HFFc6 (cell line): ENCODE measurements at places on chromosomes 11 and 22. TPM values are rescaled to one million over a fixed set of nuclear protein-coding genes. Genes with fewer than 3 reads are reported as not detected.

Gene MMP8
- not detected in 3 replicates for total RNA-seq

- H3K4me3 ChIP-seq, result no peak overlapping the region; the same call in 1 of the 2 replicates
- H3K27ac ChIP-seq, result no peak overlapping the region; the same call in none of the 2 replicates
- peaks cover 27% of the 10 kb centered on the region for H3K4me1 ChIP-seq
- peak; percentile 57 for DNase-seq
- H3K36me3 ChIP-seq, result no peaks in the 10 kb centered on the region
These were observed 116.1 kb downstream of the UVRAG start for GRCh38 chr11:75931124-75931523.

DNA sequence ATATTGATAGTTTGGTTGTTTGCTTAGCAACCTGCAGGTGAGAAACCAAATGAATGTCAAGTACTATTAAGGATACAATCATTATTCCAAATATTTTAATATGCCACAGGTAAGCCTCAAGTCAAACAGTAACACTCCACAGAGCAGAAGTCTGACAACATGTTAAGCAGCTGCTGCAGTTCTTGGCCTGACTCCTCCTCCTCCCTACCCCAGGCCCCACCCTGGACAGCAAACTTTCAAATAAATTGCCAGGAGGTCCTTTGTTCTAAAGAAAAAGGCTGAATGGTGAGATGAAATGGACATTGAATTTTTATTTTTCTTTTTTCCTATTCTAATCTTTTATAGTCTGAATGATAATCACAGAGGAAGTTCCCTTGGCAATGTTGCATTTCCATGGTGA is 260.0 kb upstream of the POU2AF2 start:
- no peaks in the 10 kb centered on the region; the same call in 1 of the 2 replicates for H3K27me3 ChIP-seq
- DNase-seq, result no peak
- no peak overlapping the region for H3K27ac ChIP-seq
- peaks cover 7% of the 10 kb centered on the region; the same call in 1 of the 2 replicates for H3K4me1 ChIP-seq

DNA sequence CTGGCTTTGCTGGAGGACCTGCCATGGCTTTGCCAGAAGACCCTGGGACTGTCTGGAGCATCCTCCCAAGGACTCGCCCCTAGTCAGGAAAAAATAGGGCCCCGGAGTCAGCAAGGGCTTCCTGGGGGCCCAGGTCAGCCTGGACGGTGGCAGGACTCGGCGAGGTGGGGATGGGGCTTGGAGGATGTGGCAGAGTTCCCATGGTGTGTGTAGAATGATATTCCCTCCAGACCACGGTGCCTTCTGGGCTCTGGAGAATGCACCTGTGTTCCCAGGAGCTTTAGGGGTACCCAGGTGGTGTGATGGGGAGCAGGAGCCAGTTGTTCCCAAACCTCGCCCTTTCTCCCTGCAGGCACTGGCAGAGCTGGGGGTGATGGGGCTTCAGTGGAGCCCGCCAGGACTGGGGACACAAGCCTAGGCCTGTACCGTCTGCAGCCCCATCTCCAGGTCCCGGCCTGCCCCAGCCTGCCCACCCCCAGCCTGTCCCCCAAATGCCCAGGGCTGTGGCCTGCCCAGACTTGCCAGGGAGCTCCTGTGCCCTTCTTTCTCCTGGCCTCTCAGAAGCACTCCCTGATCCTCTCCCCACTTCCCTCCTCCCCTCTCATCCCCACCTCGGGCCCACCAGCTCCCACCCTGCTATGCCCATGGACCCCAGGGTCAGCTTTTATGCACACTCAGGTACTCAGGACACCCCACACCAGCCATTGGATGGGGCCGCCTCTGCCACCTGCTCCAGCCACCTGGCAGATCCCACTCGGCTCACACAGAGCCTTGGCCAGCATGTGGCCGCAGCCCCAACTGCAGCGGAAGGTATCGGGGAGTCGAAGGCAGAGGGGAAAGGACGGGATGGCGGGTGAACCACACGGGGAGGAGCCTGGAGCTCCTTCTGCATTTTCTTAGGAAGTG is 82.1 kb downstream of the CDKN1C start:
- H3K27ac ChIP-seq, result no peak overlapping the region
- no peak for DNase-seq
- H3K36me3 ChIP-seq, result no peaks in the 10 kb centered on the region
- H3K27me3 ChIP-seq, result peaks cover 47% of the 10 kb centered on the region

DNA sequence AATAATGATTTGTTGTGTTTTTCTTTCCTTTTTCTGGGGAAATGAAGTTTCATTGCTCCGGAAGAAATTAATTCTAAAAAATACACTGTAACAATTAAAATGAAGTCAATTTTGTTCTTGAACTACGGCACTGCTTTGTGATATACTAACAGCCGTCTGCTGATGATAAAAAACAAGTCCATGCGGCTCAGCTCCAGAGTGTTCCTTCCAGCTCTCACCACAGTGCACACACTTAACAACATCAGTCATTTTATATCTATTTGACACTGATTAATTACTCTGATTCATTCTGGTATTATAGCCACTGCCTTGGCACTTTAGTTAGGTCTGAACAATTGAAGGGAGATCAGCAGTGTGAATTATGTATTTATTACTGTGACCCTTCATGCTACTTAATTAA is 97.4 kb upstream of the SLC6A5 start:
- no peak overlapping the region for H3K4me3 ChIP-seq
- no peak overlapping the region for H3K27ac ChIP-seq

Gene ANO5
- not detected in 3 replicates for total RNA-seq

Gene PATE4
- not detected in 3 replicates for total RNA-seq

Gene HDHD5
- 15.3 to 23.9 TPM (median 20.1 TPM) in 3 replicates for total RNA-seq

DNA sequence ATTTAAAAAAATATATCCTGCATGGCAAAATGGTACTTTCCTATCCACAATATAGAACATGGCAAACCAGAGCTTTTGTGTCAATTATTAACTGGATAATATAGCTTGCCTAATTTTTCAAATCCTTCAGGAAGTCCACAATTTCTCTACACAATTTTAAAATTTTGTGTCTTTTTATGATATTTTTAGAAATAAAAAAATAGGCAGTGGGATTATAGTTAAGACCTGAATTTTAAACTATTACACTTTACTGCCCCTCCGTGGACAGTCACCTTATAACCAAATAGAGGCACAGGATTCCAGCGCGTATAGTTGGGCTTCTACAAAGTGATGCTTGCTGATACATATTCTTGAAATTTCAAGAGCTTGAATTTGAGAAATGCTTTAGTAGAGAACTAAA is 2.1 kb upstream of the DMC1 start:
- peaks cover 1% of the 10 kb centered on the region; the same call in 1 of the 2 replicates for H3K27me3 ChIP-seq
- no peak overlapping the region for H3K27ac ChIP-seq
- no peaks in the 10 kb centered on the region for H3K36me3 ChIP-seq
- peaks cover 30% of the 10 kb centered on the region for H3K4me1 ChIP-seq

Gene RPS6KB2
- total RNA-seq, result 49.5 to 57.7 TPM (median 54.5 TPM) in 3 replicates

Gene HBD
- total RNA-seq, result not detected in 2 replicates

DNA sequence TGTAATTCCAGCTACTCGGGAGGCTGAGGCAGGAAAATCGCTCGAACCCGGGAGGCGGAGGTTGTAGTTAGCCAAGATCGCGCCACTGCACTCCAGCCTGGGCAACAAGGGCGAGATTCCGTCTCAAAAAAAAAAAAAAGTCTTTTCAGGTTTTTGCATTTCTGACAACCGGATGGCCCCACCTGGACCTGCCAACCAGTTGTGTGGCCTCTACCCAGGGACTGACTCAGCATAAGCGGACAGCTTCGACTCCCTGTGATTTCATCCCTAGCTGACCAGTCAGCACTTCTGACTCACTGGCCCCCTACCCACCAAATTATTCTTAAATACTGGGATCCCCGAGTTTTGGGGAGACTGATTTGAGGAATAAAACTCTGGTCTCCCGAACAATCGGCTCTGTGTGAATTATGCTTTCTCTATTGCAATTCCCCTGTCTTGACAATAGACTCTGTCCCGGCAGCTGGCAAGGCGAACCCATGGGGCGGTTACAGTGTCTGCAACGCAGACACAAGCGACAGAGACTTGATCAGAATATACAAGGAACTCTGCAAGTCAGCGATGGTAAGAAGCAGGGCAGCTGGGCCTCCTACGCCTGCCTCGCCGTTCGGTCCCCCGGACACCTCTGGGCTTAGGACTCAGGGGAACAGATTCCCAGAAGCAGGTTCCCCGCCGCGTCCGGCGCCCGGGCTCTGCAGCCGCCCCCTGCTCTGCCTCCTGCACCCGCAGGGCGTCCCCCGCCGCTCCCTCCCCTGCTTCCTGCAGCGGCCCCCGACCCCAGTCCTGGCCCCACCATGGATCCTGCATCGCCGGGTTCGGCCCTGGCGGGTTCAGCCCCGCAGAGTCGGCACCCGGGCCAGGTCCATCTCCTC is 741 bp upstream of the TALDO1 start:
- H3K27me3 ChIP-seq, result peaks cover 3% of the 10 kb centered on the region
- no peak for DNase-seq
- H3K4me3 ChIP-seq, result peak overlapping the region; percentile 89
- H3K36me3 ChIP-seq, result peaks cover 7% of the 10 kb centered on the region; the same call in 1 of the 2 replicates
- H3K27ac ChIP-seq, result peak overlapping the region; percentile 59; the same call in 1 of the 2 replicates

Gene MS4A6E
- not detected in 3 replicates for total RNA-seq

DNA sequence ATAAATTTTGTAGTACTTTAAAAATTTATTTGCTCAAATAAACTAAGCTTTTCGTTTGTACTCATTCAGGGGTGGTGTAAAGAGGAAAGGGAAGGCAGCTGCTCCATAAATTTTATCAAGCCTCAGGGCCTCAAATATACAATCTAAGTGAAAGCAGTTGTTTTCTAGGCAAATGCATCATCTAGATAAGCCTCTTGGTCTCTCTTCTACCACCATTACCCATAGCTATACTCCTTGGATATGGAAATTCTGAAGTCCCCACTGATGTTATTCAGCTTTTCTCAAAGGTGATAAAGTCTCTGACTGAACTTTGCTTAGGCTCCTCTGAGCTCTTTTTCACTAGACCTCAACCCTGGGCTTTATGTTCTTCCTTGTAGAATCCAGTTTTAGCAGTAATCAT is 1313.1 kb downstream of the JRKL start:
- DNase-seq, result no peak
- no peak overlapping the region for H3K4me3 ChIP-seq
- no peaks in the 10 kb centered on the region for H3K36me3 ChIP-seq
- no peak overlapping the region for H3K27ac ChIP-seq

- no peaks in the 10 kb centered on the region for H3K36me3 ChIP-seq
- peaks cover 8% of the 10 kb centered on the region for H3K4me1 ChIP-seq
- H3K27me3 ChIP-seq, result peaks cover 27% of the 10 kb centered on the region
- no peak overlapping the region for H3K4me3 ChIP-seq
These were observed 144.7 kb downstream of the ENTHD1 start for GRCh38 chr22:39748877-39749276.

Gene CRYBA4
- total RNA-seq, result not detected in 3 replicates

DNA sequence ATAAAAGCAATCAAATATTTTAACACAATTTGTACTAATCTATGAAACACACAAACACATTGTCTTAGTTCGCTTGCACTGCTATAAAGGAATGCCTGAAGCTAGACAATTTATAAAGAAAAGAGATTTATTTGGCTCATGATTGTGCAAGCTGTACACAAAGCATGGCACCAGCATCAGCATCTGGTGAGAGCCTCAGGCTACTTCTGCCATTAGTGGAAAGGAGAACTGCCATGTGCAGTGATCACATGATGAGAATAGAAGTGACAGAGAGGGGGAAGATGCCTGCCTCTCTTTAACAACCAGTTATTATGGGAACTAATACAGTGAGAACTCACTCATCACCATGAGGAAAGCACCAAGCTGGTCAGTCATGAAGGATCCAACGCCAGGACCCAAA is 105.1 kb downstream of the GUCY1A2 start:
- H3K36me3 ChIP-seq, result no peaks in the 10 kb centered on the region
- H3K27ac ChIP-seq, result no peak overlapping the region
- no peak overlapping the region for H3K4me3 ChIP-seq
- H3K27me3 ChIP-seq, result no peaks in the 10 kb centered on the region; the same call in 1 of the 2 replicates
- no peaks in the 10 kb centered on the region for H3K4me1 ChIP-seq

DNA sequence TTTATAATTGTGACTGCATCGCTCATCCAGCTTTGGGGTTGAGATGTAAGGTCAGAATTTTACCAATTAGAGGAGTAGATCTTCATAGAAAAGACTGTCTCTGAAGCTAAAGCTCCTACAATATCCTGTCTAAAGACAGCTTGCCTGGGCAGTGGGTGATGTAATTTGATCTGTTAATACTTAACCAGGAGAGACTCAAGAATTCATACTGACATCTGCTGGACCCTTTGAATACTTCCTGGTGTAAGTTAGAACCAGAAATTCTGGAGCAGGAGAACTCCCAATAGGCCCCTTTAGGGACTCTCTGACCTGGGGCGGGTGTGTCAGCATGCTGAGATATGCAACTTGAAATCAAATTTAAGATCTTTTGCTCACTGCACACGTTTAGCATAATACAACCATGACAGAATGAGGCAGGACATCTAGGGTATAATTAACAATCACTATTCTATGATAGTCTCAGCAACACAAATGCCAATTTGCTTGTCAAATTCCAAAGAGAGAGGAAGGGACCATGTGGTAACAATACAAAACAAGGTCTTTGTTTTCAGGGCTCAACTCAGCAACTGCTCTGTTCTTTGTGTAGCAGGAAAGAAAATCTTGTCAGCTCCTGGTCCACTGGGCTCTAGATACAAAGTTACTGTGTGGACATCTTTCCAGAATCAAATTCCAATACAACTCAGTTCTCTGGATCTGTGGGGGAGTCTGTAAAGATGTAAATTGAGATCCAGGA is 143.9 kb downstream of the INSC start:
- no peaks in the 10 kb centered on the region for H3K4me1 ChIP-seq
- no peaks in the 10 kb centered on the region for H3K36me3 ChIP-seq
- H3K27ac ChIP-seq, result no peak overlapping the region
- H3K4me3 ChIP-seq, result no peak overlapping the region
- H3K27me3 ChIP-seq, result no peaks in the 10 kb centered on the region
- no peak for DNase-seq

Gene SCGB1D2
- total RNA-seq, result not detected in 3 replicates

DNA sequence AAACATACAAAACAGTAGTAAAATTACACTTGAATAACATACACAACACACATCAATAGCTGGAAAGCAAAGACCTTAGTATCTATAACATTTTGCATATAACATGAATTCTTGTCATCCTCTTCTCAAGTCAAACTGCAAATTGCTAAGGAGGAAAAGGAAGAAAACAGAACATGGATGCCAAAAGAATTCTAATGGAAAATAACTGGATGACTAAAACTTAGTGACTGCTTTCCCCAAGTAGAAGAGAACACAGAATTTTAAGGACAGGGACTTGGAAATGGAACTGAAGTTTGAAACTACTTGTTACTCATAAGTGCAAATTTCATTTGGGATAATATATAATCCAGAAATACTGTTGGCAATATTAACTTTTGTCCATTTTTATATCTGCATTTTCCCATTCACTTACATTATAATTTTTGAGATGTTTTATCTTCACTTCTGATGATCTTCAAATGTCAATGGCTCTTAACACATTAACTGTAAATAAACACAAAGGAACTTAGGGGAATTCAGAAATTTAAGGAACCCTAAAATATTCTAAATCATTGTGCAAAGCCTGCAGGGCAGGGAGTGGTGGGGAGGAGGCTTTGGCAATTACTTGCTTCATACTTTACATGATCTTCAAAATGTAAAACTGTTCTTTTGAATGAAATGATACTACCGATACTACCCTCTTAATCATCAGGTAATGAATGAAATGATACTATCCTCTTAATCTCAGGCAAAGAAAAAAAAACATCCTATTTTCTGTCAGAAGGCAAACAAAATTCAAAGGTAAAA is 9.9 kb downstream of the MTMR2 start:
- peak overlapping the region; percentile 71 for H3K27ac ChIP-seq
- H3K4me1 ChIP-seq, result peaks cover 63% of the 10 kb centered on the region
- peaks cover 13% of the 10 kb centered on the region for H3K36me3 ChIP-seq
- DNase-seq, result no peak
- H3K27me3 ChIP-seq, result no peaks in the 10 kb centered on the region
- H3K4me3 ChIP-seq, result peak overlapping the region; percentile 42
